Stimulated activated CD4-positive, alpha-beta T cell treated with anti-CD3 and anti-CD28 coated beads, TNF-alpha, amount 100 ng/mL, for 4 hours (primary cell): ENCODE measurements at places on chromosomes 7 and 10.

GRCh38 chr7:152495867-152496266, 60.1 kb upstream of the KMT2C start:
- no peak for DNase-seq

- DNase-seq = no peak
Observed at GRCh38 chr7:157080111-157080730, 58.5 kb upstream of the UBE3C start.

DNA sequence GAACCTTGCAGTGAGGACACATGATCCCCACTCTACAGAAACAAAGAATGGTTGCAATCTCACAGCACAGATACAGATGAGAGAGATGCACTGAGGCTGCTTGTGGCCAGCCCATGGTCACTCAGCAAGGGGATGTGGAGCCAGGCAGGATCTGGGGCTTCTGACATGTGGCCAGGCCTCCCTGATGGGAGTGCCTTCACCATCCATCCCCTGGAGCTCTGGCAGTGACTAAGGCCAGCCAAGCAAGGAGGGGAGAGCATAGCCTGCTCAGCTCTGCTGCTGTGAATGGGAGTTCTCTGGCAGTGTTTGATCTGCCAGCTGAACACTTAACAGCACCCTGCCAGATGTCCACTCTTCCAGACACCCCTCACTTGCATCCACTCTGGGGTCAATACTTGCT, 19.8 kb downstream of the C10orf71 start:
- no peak for DNase-seq

DNA sequence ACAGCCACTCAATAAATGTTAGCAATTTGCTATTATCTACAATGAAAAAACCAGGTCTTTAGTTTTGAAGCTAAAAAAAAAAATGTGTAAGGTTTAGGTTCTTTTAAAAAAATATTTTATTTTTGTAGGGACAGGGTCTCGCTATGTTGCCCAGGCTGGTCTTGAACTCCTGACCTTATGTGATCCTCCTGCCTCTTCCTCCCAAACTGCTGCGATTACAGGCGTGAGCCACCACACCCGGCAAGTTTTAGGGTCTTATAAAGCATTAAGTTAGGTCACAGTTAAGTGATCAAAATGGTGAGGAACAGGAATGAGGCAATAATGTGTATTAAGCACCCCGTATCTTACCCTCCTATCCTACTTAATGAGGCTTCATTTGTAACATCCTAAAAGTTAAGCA, 774 bp downstream of the SEM1 start:
- DNase-seq = no peak
